ENCODE measurements at places on chromosomes 13 and 19. TPM values are rescaled to one million over a fixed set of nuclear protein-coding genes. Genes with fewer than 3 reads are reported as not detected.

The DEDD2 gene
- total RNA-seq, result 26.1 TPM

- H3K4me1 ChIP-seq, result peaks cover 60% of the 10 kb centered on the region
- peak overlapping the region; percentile 98 for H3K27ac ChIP-seq
- H3K4me3 ChIP-seq, result peak overlapping the region; percentile 89
- DNase-seq, result peak; percentile 81
- peaks cover 47% of the 10 kb centered on the region for H3K36me3 ChIP-seq
- peaks cover 4% of the 10 kb centered on the region for H3K27me3 ChIP-seq
Observed at GRCh38 chr19:39410017-39410830, 2.2 kb upstream of the PLEKHG2 start.

- H3K27me3 ChIP-seq, result no peaks in the 10 kb centered on the region
- H3K27ac ChIP-seq, result no peak overlapping the region
- DNase-seq, result no peak
- H3K4me3 ChIP-seq, result no peak overlapping the region
Observed at GRCh38 chr13:41579881-41580280, 122.5 kb downstream of the RGCC start.

- peak overlapping the region; percentile 2 for H3K27ac ChIP-seq
- no peaks in the 10 kb centered on the region for H3K27me3 ChIP-seq
- H3K4me1 ChIP-seq, result peaks cover 39% of the 10 kb centered on the region
- DNase-seq, result no peak
Observed at GRCh38 chr13:39956036-39956435, 300.6 kb downstream of the COG6 start.

The CYP4F8 gene
- total RNA-seq, result not detected

DNA sequence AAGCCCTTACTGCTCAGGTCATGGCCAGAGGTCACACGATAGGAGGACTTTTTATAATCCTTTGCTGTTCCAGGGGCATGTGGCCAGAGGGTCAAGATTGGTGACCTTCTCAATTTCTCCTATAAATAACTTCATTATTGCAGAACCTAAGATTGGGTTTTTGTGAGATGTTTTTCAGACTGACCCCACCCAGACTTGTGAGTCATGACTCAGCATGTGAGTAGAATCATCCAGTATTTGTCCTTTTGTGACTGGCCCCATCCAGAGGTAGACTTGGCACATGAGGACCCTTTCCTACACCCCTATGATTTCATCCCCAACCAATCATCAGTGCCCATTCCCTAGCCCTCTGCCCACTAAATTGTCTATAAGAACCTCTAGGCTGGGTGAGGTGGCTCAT, 84.5 kb upstream of the ABCC4 start:
- H3K27ac ChIP-seq, result no peak overlapping the region
- no peaks in the 10 kb centered on the region for H3K36me3 ChIP-seq
- no peak for DNase-seq
- H3K27me3 ChIP-seq, result peaks cover 54% of the 10 kb centered on the region
- H3K4me3 ChIP-seq, result no peak overlapping the region

The UNC13A gene
- total RNA-seq, result 0.02 TPM

The FCHO1 gene
- 103 TPM for total RNA-seq

- no peaks in the 10 kb centered on the region for H3K36me3 ChIP-seq
- DNase-seq, result no peak
- H3K4me3 ChIP-seq, result no peak overlapping the region
- H3K27me3 ChIP-seq, result no peaks in the 10 kb centered on the region
- no peak overlapping the region for H3K27ac ChIP-seq
Observed at GRCh38 chr13:71396149-71396548, 470.9 kb downstream of the DACH1 start.

DNA sequence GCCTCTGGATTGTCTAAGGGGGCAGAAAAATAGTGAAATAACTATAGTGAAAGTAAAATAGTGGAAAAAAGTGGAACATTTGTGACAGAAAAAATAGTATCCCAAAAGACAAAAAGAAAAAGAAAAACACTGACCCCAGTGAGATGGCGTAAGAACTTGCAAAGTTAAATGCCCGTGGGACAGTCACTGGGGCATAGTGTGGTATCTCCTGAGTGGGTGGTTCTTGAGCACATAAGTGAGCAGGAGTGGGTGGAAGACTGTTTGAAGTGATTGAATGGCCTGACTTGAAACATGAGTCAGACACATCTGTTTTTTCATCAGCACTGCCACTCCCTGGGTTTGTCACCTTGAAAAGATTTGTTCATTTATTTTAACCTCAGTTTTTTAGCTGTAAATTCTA, 2.5 kb downstream of the ZNF430 start:
- H3K4me3 ChIP-seq, result peak overlapping the region; percentile 100
- no peaks in the 10 kb centered on the region for H3K27me3 ChIP-seq
- peaks cover 67% of the 10 kb centered on the region for H3K36me3 ChIP-seq
- peaks cover 71% of the 10 kb centered on the region for H3K4me1 ChIP-seq
- no peak for DNase-seq

DNA sequence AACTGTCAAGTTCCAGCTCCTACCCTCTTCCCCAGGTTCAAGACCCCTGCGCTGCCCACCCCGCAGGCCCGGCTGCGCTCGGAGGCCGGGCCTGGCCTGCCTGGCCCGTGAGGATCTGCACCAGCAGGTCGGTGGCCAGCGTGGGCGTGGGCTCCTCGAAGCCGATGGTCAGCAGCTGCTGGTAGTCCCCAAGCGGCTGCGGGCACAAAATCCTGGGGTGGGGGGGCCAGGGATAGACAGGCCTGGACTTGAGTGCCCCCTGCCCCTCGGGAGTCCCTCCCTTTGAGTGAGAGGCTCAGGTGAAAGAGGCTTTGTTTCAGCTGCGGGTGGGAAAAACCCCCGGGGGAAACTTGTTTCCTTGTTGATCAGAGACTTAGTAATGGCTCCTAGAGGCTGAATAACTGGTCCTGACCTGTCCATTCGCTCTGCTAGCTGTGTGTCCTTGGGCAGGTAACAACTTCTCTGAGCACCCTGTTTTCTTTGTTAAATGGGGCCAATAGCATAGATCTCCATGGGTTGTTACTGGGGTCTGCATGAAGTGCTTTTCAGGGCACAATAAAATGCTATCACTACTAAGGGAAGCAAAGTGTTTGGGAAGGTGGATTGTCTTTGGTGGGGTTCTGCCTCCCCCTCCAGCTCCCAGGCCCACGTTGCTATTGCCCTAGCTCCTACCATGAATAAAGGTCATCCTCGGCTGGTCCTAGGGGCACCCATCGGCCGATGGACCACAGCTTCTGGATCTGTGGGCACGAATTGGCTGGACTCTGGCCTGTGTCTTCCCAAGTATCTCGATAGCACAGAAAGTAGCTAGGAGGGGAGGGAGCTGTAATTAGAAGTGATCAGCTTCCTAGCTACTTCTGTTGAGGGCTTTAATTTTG, 3.5 kb downstream of the C19orf67 start:
- peak overlapping the region; percentile 94 for H3K4me3 ChIP-seq
- DNase-seq, result no peak
- H3K27ac ChIP-seq, result peak overlapping the region; percentile 95
- H3K27me3 ChIP-seq, result no peaks in the 10 kb centered on the region
- H3K4me1 ChIP-seq, result peaks cover 17% of the 10 kb centered on the region
- H3K36me3 ChIP-seq, result peaks cover 6% of the 10 kb centered on the region
